ENCODE measurements at places on chromosomes 2 and 18.

DNA sequence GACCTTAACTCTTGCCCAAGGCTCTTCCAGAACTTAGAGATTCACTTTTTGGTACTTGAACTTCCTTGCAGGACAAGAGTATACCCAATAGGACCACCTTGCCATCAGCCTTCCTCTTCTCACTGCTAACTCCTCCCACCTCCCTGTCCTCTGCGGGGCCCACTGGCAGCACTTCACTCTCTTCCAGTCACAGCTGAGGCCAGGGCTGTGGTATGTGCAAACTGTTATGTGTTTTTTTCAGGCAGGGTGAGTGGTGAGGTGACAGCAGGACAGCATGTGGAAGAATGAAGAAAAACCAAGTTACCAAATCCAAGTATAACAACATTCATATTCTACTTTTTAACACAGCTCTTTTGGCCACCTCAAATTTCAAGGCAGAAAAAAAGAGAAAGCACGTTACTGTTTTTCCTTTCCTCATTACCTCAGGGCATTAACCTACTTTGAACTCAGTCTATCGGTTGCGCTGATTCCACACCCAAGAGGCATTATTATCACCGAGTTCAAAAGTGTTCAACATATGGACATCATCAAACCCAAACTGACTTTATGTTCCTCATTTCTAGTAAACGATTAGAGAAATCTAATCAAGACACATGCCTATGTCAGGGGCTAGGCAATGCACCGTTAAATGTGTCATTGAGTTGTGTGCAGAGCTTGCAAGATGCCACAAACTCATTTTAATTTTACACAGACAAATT lies 605.2 kb upstream of the SYT4 start:
- no peak for DNase-seq

GRCh38 chr2:85423525-85423924 lies 5.0 kb downstream of the SH2D6 start:
- DNase-seq, result no peak

DNA sequence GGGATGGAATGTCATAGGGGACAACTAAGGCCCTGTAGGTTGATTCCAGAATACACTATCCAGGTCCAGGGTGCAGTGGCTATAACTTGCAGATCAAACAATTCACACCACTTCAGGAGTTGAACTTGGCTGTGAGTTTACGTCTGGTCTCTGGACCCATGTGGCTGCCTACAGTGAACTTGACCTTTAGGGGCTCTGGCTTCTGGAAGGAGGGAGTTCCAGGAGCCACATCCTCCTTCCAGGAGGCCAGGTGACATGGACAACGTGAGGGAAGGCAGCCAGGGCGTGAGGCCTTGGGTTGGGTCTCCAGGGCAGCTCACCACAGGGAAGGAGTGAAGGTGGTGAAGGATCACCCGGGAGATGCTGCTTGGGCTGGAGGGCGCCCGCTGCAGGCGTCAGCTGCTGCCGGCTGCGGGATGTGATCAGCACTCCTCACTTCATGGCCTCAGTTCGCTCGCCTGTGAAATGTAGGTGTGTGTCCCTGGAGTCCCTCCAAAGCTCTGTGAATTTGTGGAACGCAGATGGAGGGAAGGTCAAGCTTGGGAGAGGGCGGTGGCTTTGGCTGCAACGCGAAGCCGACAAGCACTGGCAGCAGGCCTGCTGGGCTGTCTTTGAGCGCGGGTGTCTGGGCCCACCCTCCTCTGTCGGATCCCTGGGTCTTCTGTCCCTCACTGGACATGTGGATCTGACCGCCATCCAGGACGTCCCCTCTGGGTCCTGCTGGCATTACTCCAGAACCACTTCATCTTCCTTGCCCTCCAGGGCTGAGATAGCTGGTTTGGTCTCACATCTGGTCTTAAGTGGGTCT lies 146.5 kb downstream of the GLI2 start:
- no peak for DNase-seq

DNA sequence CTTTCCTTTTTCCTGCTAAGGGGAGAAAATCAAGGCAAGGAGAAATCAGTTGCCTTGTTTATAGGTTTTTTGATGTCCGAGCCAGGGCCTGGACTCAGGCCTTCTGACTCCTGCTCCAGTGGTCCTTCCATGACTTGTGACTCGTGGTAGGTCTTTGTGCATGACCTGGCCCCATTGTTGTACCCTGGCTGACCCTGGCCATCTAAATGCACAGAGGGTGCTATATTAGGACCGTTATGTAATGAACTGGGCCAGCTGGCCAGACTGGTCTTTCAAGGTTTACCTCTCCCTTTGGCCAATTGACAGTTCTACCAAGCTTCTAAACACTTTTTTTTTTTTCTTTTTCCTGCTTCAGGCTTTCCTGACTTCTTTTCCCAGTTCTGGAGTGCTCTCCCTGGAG lies 81.1 kb downstream of the SETBP1 start:
- no peak for DNase-seq

GRCh38 chr2:238928520-238929241 lies 80.8 kb downstream of the TWIST2 start:
- DNase-seq, result no peak

- DNase-seq, result no peak
These were observed 88.3 kb upstream of the KLHL29 start for GRCh38 chr2:23296691-23297090.

DNA sequence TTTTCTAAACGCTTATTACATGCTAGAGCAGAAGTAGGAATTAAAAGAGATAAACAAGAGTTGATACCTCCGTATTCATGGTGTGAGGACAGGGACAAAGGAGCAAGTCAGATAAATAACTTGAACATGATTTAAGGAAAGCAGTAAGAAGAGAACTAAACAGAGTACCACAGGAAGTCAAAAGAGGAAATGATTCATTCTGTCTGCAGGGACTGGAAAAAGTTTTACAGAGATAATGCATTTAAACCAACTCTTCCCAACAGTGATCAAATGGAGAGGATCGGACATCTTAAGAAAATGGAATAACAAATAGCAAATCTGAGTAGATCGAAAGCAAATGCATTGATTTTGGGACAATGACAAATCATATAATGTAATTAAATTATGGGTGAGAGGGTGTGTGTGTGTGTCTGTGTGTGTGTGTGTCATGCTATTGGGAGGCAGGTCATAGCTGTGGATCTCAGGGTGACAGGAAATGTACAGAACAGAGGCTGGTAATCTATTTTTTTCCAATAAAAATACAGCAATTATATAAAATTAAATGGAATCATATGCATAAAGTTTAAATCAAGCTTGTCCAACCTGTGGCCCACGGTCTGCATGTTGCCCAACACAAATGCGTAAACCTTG lies 113.4 kb downstream of the MC4R start:
- DNase-seq, result no peak

- no peak for DNase-seq
These were observed 1.7 kb downstream of the WIPF1 start for GRCh38 chr2:174595891-174596397.

GRCh38 chr2:190840569-190841172 lies 40.0 kb upstream of the GLS start:
- DNase-seq, result no peak

GRCh38 chr2:190575263-190575662 lies 40.7 kb upstream of the NEMP2 start:
- DNase-seq, result no peak

DNA sequence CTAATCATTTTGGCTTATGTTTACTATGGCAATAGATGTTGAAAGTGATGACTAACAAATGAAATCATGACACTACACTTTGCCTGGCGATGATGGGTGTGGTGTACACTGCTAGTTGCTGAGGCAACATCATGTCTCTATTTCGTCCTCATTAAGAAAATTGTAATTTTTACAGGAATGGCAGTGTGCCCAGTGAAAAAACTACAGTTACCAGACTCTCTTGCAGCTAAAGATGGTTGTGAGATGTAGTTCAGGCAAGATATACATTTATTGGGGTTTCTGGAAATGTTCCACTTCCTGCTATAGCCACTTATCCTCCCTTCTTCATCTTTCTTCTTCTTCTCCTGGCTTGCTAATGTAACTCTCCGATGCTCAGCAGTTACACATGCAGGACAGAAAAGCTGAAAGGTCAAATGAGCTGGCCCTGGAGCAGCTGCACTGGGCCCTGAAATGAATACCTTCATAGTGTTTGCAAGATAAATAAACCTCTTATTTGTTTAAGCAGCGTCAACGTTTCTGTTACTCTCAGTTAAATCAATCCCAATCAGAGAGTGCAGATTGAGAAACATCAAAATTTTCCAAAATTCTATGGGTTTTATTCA lies 46.0 kb downstream of the SOCS6 start:
- no peak for DNase-seq

- no peak for DNase-seq
These were observed 905.3 kb upstream of the VRK2 start for GRCh38 chr2:57141269-57141668.

- DNase-seq, result no peak
These were observed 140.3 kb downstream of the RPIA start for GRCh38 chr2:88831792-88832248.

DNA sequence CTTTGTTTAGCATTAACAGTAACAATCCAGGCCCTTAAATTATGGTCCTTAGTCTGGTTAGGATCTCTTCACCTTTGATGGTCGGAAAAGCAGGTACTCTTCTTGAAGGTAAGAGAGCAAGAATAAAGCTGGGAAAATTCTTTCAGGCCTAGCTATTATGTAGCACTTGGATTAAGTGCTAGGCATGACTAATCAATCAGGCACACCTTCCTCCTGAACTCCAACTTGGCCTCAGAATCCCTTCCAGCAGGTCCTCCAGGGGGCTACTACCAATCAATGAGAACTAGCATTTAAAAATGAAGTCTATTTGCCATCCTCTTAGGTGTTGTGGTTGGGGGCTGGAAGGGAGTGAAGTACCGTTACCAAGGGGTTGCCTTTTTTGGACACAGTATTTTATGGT lies 3.7 kb downstream of the SMYD1 start:
- DNase-seq, result no peak

DNA sequence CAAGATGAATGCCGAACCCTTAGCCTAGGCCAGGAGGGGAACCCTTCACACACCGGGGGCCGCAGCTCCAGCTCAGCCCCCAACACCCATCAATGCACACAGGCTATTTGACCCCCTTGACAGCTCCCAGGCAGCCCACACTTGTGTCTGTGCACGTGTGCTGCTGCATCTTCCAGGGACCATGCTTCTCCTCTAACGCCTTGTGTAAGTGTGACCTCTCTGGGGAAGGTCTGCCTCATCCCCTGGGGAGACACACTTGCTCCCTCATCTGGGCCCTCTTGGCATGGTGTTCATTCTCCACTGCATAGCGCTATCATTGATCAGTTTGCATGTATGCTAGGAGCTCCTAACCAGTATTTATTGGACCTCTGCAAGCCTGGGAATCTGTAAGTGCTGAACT lies 120.0 kb upstream of the FHL2 start:
- DNase-seq, result no peak

GRCh38 chr2:64405581-64406406 lies 48.2 kb upstream of the LGALSL start:
- DNase-seq, result no peak

- DNase-seq, result no peak
These were observed 892 bp downstream of the CELF4 start for GRCh38 chr18:37564711-37565100.

- no peak for DNase-seq
These were observed 7.4 kb downstream of the CXCR4 start for GRCh38 chr2:136110526-136110925.

- no peak for DNase-seq
These were observed 382.5 kb downstream of the CBLN2 start for GRCh38 chr18:72161691-72162090.

- DNase-seq, result no peak
These were observed 154.8 kb downstream of the TGIF1 start for GRCh38 chr18:3604498-3605408.

DNA sequence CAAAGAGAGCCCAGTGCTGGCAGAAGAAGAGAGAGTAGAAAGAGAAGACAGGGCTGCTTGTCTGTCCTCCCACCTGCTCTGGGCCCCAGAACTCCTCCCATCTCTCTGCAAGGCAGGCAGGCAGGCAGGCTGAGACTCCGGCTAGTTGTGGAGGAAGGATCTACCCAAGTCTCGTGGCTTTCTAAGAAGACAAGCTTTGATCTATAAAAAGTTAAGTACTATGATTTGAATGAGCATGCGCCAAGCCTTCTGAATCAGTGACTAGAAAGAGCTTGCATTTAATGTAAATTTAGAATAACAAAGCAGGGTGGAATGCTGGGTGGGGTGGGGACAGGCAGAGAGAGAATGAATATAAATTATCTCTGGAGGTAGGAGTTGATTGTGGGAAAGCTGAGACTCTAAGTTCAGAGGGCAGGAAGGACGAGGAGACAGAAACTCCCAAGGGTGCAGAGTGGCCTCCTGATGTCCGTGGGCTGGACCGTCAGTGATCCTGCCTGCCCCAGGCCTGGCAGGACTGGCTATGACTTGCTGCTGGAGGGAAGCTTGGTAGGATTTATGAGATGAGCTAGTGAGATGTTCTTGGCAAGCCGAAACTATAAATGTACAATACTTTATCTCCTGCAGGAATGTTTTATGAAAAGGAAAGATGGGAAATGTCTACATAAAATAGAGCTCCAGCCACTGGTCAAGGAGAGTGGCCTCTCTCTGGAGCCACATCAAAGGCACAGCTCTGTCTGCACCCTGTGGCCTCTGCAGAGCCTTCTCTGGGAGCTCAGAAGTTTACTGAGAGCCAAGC lies 447.5 kb downstream of the TNS1 start:
- no peak for DNase-seq

GRCh38 chr2:204203704-204204103 lies 267.1 kb downstream of the ICOS start:
- DNase-seq, result no peak

DNA sequence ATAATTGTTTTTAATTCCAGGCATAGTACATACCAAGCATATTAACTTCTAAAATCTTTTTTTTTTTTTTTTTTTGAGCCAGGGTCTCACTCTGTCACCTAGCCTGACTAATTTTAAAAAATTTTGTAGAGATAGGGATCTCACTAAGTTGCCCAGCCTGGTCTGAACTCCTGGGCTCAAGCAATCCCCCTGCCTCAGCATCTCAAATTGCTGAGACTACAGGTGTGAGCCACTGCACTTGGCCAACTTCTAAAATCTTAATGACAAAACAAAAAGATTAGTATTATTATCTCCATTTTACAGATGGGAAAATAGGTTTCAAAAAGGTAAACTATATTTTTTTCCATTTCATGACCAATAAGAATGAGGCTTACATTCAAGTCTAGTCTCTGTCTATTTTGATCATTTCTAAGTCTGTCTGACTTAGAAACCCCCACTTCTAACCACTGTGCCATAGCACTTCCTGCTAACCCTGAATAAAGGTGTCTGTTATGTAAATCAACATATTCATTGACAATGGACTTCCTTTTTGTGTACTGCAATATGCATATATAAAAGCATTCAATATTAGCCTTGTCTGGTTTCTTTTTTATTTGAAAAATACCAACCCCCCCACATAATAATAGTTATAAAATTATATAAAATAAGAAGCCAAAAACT lies 28.7 kb upstream of the ZEB2 start:
- DNase-seq, result no peak

- DNase-seq, result no peak
These were observed 293.8 kb upstream of the CHAC2 start for GRCh38 chr2:53473775-53474311.

- DNase-seq, result no peak
These were observed 32.8 kb downstream of the AOX1 start for GRCh38 chr2:200618590-200619021.

DNA sequence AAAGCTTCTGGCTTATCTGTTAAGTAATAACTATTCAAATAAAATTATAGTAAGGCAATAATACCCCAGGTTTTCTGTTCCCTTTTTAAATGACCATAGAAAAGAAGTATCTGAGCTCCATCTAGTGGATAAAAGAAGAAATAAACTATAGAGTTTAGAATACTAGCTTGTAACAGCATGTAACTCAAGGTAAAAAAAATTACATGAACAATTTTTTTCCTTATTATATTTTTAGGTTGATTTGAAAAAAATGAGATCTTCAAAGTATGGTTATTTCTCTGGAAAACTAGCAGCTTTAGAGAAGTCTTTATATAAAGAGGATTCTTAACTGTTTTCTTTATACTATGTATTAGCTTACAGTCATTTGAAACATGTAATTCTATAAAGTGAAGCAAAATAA lies 58.1 kb downstream of the NCKAP1 start:
- no peak for DNase-seq

All from NCI-H187 (cell line).